ENCODE measurements at places on chromosomes 4 and X.

DNA sequence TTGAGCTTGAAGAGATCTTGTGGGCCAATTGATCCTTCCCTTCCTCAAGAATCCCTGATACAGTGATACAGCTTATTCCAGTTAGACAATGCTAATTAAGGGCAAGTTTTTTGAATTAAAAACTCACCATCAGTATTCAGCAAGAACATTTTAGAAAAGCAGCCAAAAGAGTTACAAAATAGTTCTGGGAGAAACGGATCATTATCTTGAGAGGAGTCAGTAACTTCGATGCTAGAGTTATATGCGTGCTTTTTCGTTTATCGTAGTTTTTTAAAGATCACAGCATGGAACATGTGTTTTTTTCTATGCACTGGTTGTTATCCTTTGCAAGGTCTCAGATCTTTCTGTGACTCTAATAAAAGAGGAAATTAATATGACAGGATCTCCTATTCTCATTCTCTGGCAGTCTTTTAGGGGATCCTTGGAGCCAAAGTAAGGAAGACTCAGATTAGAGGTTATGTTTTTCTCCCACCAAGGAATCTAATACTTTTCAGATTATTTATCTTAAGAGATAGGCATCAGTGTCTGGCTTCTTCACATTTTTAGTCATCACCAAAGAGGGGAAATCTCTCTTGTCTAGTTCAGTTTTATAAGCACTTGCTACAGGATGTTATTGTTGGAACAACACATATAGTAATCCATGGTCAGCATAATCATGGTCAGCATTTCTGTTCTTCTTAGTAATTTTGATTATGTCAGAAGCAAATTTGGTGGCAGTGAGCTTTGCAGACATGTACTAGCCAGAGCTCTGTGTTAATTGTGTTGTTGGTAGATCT is 109.7 kb downstream of the PDLIM5 start:
- no peak for DNase-seq

DNA sequence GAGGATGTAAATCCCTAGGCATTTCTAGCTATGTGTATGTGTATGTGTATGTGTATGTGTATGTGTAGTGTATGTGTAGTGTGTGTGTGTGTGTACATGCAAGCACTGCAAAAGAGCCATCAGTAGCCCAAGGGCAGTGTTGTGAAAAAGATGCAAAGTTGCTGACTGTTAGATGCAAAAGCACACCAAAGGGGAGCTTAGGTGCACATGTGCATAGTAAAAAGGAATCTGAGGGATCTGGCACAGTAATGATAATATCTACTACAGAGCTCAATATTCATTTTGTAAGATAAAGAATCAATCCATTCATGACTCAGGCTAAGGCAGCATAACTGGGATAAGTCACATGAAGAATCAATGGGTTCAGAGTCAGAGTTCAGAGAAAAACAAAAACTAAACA is 80.2 kb downstream of the TMEM47 start:
- DNase-seq = no peak

GRCh38 chr4:105102016-105102415 is 44.7 kb upstream of the TET2 start:
- no peak for DNase-seq

DNA sequence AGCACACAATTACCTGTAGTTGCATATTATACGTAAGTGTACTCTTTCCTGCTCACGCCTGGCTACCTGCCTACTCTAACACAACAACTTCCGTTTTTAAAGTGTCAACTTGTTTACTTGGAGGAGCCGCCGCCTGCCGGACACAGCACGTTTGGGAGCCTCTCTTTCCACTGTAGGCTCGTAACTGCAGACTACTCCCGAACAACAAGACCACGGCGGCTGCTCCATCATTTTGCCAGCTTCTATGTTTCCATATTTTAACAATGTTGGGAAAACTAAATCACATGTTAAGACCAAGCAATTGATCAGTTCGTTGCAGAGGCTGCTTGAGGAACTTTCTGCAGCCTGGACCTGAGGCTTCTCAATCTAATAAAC is 841 bp downstream of the MTNR1A start:
- DNase-seq = no peak

GRCh38 chr4:127601029-127601428 is 31.7 kb upstream of the INTU start:
- DNase-seq = no peak

GRCh38 chrX:136725441-136726104 is 55.2 kb downstream of the ARHGEF6 start:
- DNase-seq = no peak

DNA sequence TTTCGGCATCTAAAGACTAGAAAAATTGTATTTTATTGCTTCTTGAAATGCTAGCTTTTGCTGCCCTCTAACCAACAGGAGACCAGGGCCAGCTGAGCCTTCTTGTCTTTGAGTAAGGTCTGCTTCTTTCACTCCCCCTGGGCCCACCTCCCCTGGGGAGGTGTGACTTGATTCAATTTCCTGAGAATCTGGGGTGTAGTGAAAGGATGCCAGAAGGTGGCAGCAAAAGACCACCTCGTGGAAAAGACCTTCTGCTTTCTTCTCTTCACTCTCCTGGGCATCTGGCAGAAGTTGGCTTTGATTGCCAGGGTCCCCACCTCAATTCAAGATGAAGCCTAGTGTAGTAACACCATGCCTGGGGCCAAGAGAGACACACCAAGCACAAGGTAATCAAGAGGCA is 96.5 kb upstream of the MAOA start:
- DNase-seq = no peak

DNA sequence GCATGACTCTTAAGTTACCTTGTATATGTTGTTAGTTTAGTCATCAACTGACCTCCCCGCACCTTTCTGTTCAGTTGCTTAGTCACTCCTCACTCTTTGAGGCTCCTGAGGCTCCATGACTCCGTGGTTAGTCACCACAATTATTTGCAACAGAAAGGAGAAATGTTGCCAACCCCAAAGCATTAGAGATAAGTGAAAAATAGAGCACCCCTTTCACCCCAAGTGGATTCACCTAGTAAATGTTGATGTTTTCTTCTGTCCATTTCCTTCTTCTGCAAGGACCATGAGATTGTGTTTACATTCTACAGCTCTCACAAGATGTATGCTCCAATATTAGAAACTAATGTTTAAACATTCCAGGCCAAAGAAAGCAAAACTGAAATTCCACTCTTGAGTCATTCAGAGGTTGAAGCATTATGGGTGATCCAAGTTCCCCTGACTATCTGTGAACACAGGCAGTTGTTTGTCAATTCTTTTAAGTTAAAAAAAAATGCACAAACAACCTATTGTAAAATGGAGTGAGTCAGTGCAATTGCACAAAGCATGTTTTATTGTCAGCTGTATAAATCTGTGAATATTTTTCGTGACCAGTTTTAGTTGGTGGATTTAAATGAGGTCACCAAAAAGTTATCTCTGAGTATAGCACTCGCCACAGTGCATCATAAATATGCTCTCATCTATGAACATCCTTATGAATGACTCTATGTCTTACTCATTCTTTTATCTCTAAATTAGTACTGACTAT is 552.4 kb upstream of the MAGEB2 start:
- no peak for DNase-seq

- no peak for DNase-seq
These were observed 288.0 kb upstream of the SFRP2 start for GRCh38 chr4:154076921-154077320.

DNA sequence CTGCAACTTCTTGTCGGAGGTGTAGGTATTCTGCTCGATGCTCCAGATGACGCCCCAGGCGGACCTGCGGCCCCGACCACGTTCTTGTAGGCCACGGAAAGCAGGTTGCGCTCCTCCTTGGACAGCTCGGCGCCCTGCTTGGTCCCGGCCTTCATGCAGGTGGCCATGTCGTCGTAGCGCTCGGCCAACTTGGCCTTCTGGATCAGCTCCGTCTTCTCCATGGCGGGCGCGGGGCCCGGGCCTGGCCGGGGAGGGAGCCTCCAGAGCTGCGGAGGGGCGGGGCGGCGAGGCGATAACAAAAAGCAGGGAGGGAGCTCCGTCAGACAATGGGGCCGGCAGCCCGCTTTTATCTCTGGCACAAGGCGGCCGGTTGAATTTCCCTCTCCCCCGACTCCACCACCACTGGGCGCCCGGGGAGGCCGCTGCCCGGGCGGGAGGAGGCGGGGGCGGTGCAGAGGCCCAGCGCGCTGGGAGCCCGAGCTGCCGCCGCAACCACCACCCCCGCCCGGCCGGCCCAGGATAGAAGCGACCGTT is 28.3 kb upstream of the DRP2 start:
- DNase-seq = no peak

DNA sequence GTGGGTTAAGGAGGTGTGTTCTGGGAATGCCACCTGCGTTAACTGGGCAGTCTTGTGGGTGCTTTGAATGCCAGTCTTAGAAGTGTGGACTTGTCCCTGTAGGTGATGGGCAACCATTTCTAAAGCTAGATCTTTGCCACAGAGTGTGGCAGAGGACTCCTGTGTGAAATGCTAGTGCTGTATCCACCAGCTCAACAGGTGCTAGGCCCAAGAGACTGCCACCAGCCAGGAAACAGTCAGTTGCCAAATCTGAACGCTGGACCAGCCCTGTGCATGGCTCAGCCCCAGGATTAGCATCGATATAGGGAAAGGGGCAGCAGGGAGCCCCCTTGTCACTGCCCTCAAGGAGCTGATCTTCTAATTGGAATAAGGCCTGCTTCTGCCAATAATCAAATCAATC is 35.3 kb downstream of the STARD8 start:
- no peak for DNase-seq

- no peak for DNase-seq
These were observed 15.7 kb upstream of the MAGEA10 start for GRCh38 chrX:152154050-152154449.

DNA sequence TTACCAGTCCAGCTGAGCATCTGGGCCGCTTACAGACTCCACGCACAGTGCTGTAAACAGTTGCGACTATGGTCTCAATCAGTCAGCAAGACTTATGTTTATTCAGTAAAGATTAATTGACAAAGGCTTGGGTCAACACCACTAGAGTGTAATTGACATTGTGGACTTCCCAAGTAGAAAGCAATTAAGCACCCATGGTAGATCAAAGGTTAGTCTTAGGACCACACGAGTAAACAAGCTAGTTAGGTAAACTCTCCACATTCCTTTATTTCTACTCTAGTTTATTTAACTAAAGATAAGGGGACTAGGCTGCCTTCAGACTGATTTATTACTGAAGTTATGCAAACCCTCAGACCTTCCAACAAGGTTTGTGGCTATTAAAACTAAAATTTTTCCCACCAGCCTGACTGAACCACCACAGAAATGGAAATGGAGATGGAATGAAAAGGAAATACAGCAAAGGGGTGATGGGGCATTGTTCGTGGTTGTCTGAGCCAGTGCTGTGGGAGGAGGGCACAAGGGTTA is 44.2 kb downstream of the MTHFD2L start:
- no peak for DNase-seq

- DNase-seq = no peak
These were observed 1269.3 kb upstream of the TENM3 start for GRCh38 chr4:180973894-180974293.

- no peak for DNase-seq
These were observed 832.4 kb downstream of the PCDH18 start for GRCh38 chr4:136699905-136700304.

- no peak for DNase-seq
These were observed 62.2 kb upstream of the FRMPD4 start for GRCh38 chrX:12076046-12076445.

DNA sequence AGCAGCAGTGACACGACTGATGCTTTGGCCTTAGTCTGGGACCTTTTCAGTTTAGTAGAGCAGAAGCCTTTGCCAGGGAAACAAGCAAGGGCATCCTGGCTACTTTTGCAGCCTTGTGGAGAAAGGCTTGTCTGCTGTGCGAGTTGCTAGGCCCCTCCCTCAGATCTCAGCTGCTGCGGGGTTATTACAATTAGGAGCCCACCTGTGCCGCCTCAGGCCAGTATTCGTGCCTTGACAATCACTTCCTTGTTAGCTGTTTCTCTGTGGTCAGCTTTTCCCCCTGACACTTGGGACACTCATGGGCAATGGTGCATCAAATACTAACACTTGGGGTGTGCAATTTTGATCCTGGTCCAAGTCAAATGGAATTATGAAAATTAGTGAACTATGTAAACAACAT is 67.9 kb downstream of the SH2D1A start:
- DNase-seq = no peak

DNA sequence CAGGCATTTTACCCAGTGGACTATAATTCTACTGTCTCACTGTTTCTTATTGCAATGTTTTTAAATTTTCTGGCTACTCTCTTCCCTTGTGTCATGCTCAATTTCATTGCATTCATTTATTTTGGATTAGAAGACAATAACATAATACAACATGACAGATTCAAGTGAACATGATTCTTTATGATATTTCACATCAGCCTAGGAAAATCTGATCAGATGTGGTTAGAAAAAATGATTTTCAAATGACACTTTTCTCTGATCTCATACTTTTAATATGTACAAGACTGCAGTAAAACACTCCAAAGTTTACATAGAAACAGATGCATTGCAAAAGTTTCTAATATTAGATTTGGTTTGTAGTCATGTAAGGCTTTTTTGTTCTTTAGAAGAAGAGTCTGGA is 586.0 kb downstream of the ACTRT1 start:
- DNase-seq = no peak

DNA sequence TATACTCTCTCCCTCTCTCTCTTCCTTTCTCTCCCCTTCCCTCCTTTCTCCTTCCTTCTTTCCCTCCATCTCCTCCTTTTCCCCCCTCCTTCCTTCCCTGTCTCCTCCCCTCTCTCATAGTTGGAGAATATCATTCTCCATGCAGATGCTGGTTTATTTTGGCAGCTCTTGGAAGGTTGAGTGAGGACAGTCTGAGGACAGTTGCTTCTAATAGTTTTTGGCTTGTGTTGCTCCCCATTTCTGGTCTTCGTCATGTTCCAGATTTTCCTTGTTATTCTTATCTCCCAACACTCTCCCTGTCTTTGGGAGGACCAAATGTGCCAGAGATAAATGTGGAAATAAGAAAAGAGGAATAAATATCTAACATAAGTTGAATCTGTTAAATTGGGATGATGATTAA is 263.0 kb downstream of the FRMPD4 start:
- DNase-seq = no peak

GRCh38 chrX:136778020-136778419 is 2.7 kb downstream of the ARHGEF6 start:
- DNase-seq = no peak

- DNase-seq = no peak
These were observed 179.3 kb upstream of the MBNL3 start for GRCh38 chrX:132668178-132668577.

- no peak for DNase-seq
These were observed 20.5 kb downstream of the PNMA6E start for GRCh38 chrX:153380691-153381090.

DNA sequence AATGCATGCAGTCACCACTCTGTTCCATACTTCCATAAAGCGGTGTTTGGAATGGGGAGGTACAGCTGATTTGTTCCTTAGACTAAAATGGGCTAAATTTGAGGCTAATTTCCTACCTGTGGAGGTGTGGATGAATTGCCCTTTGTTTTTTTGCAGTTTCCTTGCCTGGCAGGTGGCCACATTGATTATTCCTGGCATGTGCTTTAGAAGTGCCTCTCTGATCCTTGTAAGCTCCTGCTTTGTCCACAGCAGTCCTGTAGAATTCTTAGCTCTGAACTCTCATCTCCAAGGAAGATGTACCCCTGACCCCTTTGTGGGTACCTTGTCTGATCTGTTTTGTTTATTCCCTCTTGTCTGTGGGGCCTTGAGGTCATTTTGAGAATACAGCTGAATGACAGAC is 136.8 kb downstream of the ADGRL3 start:
- no peak for DNase-seq

GRCh38 chr4:158624889-158625478 is 46.7 kb downstream of the C4orf46 start:
- DNase-seq = no peak

Data from stimulated activated CD4-positive, alpha-beta T cell treated with anti-CD3 and anti-CD28 coated beads, Interleukin-1b, Interleukin-23, amount 100 ng/mL, for 24 hours (primary cell).